ENCODE measurements at places on chromosomes 3 and 15.

- DNase-seq: no peak
These were observed 17.4 kb downstream of the SMAD6 start for GRCh38 chr15:66719471-66719870.

- no peak for DNase-seq
These were observed 25.1 kb downstream of the FSTL1 start for GRCh38 chr3:120425572-120426250.

- DNase-seq: peak; percentile 79
These were observed 27.7 kb downstream of the CRTC3 start for GRCh38 chr15:90557186-90558084.

- no peak for DNase-seq
These were observed 9.5 kb downstream of the SPINT1 start for GRCh38 chr15:40853241-40853890.

DNA sequence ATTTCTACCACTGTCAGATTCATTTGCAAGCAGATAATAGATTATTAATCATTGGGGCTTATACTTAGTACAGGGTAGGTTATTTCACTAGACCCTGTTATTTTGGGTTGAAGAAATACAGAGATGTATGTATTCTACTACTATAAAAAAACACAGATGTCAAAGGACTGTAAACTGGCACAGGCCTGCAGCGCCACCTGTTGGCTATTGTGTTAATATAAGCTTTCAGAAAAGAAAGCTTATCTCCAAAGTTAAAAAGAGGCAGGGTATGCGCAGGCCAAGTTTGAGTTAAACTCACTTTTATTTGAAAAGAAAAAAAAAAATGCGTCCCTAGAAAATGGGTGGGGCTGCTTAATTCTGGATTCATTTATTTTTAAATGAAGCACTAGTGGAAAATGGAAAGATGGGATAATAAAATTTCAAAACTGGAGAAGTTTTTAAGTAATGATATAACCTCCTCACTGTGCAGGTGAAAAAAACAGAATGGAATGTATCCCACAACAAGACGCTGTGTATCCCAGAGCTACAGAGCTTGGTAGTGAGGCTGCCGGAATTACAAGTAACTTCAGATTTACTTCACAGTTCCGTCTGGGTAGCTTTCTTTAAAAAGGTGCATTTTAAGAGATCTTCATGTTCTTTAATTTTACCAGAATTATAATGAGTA lies 407.2 kb upstream of the TGFBR2 start:
- DNase-seq: no peak

DNA sequence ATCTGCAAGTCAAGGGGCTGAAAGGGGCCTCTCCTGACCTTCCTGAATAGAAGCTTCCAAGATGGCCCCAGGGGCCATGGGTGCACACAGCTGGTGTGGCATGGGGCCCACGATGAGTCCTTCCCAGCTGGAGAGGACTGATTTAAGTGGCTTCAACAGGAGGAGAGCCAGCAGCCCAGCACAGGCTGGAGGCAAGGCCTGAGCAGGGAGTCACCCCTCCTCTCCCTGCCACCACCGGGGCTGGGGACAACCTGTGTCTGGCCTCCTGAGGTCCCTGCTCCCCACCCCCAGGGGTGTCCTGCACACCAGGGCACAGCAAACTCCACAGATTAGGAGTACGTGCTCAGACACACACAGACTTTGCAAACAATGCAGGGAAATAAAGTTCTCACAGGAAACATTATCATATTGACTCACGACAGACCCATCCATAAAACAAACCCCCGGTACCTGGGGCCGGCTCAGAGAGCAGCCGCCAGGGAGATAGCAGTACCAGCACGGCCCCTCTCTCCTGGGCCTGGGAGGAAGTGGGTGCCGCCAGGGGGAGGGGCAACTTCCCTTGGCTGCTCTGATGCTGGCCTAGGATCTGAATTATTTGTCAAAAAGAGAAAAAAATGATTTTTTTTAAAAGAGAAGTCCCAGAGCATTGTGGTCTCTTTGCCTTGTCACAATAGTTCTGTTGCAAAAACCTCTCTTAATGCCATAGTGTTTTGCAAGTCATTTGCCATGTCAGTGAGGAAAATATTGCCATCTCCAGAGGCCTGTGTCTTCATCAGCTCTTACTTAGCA lies 21.9 kb upstream of the TSEN2 start:
- no peak for DNase-seq

DNA sequence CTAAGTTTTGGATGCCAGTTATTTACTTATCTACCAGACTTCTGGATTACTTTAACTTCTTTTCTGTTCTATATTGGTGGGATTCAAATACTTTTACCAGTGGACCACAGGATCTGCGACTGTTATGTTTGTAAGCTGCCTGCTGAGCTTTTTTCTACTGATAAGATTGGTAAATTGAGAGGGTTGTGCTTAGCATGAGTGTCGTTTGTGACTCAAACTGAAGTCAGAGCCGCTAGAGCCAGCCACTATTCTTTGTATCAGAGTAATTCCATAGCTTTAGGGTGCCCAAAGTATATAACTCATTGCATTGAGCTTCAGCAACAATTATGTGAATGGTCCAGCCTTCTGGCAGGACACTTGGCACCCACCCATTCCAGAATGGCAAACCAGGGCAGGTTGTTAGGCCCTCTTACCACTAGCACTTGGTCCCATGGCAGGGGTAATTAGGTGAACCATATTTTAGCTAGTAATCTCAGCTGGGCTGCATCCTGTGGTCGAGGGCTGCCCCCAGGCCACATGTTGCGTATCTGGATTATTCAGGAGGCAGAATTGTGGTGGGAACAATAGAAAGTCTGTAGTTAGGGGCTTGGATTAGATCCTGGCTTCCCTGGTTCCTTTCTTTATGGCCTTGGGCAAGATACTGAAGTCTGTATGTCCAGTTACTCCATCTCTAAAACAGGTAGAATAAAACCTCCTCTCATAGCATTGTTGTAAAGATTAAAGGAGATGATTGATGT lies 6.0 kb downstream of the PLCL2 start:
- no peak for DNase-seq

DNA sequence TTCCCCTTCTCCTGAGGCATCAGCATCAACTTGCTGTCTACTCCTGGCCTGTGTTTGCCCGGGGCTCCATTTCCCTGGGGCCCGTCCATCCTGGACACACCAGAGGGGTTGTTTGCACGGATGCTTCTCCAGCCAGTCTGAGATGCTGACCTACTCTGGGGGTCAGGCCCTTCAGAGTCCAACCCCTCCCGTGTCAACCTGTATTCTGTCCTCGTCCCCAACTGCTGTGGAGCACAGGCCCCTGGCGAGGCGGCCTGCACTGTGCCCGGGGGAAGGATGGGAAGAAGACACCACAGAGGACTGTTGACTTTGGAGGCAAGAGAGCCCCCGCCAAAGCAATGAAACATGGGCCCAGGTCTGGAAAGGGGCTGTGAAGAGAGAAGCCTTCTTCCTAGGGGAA lies 25.8 kb downstream of the ALS2CL start:
- no peak for DNase-seq

GRCh38 chr3:101963902-101964362 lies 114.6 kb downstream of the NFKBIZ start:
- DNase-seq: no peak

- DNase-seq: no peak
These were observed 777 bp downstream of the RNU5B-1 start for GRCh38 chr15:65305150-65305758.

DNA sequence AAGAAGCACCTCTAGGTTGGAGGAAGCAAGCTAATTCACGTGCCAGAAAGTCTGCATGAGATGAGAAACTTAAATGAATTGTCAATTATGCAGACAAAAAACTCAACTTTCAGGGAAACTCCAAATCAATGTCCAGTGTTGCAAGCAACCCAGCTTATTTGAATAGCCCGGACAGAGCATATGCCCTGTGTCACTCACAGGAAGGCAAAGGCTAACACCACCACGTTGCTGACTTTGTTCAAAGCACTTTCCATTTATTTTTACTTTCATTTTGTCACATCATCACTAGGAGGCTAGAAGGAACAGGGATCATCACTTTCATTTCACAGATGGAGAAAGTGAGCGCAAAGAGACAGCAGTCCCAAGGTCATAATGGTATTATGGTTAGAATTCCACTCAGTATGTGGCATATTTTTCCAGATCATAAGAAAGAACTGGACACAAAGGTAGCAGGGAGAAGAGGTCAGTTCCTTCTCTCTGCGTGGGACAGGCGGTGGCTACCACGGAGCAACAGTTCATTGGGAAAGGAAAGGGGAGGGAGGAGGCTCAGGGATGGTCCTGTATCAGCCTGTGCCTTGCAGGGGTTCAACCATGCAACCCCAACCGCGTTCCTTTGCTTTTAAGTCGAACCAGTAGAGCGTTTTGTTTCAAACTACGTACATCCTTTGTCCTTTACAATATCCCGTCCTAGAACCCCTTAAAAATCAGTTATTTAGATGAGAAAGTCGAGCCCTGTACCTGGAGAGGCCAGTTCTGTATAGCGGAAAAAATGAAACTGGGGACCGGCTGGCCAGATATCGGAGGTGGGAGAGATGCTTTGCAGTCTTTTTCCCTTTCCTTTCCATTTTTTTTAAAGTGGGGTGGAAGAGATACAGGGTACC lies 1.1 kb downstream of the HEG1 start:
- DNase-seq: no peak

- no peak for DNase-seq
These were observed 3.0 kb downstream of the ROBO2 start for GRCh38 chr3:77042882-77043281.
